Putamen (tissue), 1 donor: ENCODE measurements at places on chromosomes 13 and 19.
A peak's percentile ranks its signal among the peaks of the same experiment; 100 is the strongest.

- DNase-seq, result no peak
Observed at GRCh38 chr19:7766535-7766934, 3.5 kb downstream of the CLEC4M start.

- no peak for DNase-seq
Observed at GRCh38 chr13:55948175-55948574, 1192.5 kb upstream of the PRR20A start.

DNA sequence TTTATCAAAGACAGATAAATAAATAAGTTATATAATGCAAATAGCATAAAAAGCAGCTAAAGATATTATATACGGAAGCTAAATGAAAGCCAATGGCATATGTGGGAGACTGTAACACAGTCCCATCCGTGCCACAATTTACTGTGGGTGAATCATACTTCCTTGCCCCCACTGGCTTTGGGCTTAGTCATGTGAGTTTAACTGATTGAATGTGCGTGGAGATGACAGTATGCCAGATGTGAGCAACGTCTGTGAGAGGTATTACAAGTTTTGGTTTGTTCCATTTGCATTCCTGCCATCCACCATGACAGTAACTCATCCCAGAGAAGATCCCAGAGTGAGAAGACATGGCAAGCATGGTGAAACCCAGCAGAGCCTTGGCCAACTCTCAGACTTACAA, 340.0 kb downstream of the SUCLA2 start:
- no peak for DNase-seq

- DNase-seq, result no peak
Observed at GRCh38 chr13:70324519-70324918, 216.3 kb upstream of the KLHL1 start.

- DNase-seq, result no peak
Observed at GRCh38 chr19:10286803-10287737, at the start of gene ICAM4. Gene ICAM4 (plus strand): TSS chr19:10286955. CDS start chr19:10287013, 58 bp downstream.

- no peak for DNase-seq
Observed at GRCh38 chr19:49741210-49741844, 21.8 kb downstream of the TSKS start.

DNA sequence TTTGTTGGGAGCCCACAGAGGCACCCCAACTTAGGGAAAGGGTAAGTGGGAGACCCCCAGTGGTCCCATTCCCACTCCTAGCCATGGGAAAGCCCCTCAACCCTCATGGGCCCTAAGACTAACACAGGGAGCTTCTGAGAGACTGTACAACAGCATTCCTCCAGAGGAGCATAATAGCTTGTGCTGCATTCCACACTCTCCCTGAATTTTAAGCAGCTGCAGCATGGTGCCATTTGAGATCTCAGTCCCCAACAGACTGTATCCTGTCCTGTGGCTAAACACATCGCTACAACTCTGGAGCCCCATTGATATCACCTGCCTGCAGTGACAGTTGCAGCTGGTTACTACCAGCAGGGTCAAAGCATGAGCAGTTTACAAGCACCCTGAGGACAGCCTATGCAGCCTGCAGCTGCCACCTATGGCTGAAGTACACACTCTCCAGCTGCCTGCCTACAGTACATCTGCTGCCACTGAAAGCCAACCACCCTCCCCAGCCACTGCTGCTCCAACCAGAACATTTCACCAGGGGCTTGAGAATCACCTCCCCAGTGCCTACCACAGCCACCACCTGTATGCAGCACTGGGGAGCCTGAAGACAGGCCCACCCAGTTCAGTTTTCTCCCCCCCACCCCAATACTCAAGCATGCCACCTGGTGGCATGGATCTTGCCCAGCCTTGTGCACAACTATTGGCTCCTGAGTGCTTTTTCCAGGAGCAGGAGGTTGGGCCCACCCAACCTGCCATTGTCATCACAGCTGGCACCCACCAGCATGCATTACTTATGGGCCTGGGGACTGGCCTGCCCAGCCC, 557.3 kb downstream of the GPC5 start:
- no peak for DNase-seq

DNA sequence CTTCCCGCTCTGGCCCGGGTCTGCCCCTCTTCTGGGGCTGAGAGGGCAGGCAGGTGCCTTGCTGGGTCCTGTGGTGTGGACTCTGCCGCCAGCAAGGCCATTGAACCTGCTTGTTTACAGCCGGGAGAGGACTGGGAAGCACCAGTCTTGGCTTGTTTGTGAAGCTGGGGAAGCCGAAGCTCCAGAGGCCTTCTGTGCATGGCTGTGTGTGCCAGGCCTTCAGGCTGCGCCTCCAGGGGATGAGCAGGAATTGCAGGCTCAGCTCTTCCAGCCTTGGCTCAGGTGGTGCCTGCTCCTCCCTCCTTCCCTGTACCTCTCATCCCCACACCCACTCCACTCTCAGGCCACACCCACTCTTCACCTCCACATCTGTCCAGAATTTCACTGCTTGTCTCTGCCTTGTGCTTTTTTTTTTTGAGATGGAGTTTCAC, 17.5 kb downstream of the NDUFB7 start:
- DNase-seq, result no peak

DNA sequence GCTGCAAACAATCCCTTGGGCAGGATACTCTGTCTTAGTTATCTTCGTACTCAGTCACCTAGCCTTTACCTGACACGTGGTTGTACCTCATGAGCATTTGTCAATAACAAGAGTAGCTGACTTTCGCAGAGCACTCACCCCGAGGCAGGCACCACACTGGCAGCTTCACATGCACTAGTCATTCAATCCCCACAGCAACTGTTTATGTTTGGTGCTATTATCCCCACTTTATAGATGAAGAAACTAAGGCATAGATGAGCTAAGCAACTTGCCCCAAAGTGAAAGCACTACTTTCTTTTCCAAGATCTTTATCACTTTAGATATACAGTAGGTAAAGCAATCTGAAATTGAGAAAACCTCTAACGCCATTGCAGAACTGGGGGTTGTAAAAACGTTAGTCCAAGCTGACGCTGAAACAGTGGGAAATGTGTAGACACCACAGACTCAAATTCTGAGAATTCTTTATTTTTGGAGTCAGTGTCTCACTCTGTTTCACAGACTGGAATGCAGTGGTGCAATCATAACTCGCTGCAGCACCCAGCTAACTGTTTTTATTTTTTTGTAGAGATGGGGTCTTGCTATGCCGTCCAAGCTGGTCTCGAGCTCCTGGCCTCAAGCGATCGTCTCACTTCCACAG, 446.0 kb downstream of the FOXO1 start:
- DNase-seq, result no peak

- peak; percentile 53 for DNase-seq
Observed at GRCh38 chr13:32538143-32538620, 413 bp downstream of the N4BP2L2 start.

GRCh38 chr13:60152114-60152513, 11.6 kb downstream of the DIAPH3 start:
- DNase-seq, result no peak

DNA sequence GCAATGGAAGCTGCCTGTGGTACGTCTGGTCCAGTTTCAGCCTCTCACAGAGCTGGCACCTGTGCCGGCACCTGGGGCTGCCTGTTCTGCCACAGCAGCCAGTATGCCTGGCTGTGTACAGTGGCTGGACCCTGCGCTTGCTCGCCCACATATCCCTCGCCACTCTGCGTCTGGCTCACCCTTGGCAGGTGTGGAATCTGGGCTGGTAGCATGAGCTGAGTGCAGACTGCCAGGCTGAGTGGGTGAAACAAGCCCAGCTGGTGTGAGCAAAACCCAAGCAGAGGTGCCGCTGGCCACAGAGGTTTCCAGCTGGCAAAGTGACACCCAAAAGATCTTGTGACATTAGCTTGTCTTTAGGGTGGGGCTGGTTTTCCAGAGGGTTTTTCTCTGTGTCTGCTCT, 80.7 kb downstream of the ING1 start:
- DNase-seq, result no peak

GRCh38 chr19:48745208-48745995, 1.3 kb downstream of the IZUMO1 start:
- peak; percentile 82 for DNase-seq

DNA sequence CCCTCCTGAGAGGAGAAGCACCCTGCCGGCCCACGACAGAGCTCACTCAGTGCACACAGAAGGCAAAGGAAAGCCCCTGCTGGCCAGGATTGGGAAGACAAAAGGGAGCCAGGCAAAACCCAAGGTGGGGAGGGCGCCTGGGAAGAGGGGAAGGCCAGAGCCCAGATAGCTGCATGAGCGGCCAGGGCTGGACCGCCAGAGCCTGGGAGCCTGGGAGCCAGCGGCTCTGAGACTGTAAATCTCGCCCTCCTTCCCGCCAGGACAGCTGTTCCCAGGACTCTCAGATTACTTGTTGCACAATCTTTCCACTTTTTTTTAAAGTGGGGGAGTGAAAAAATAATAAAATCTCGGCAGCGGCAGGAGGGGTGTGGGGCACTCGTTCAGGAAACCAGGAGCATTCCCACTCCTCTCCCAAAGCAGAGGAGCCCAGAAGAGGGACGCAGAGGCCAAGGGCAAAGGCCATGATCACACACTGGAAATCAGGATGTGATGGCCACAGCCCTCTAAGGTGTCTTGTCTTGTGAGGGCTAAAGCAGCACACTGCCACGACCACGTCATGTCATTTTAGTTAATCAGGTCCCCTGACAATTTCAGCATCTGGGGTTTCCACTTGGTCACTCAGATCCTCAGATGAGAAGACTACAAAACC, 19.6 kb upstream of the EPHX3 start:
- DNase-seq, result peak; percentile 22

- DNase-seq, result no peak
Observed at GRCh38 chr13:91375116-91375729, 23.2 kb upstream of the GPC5 start.

DNA sequence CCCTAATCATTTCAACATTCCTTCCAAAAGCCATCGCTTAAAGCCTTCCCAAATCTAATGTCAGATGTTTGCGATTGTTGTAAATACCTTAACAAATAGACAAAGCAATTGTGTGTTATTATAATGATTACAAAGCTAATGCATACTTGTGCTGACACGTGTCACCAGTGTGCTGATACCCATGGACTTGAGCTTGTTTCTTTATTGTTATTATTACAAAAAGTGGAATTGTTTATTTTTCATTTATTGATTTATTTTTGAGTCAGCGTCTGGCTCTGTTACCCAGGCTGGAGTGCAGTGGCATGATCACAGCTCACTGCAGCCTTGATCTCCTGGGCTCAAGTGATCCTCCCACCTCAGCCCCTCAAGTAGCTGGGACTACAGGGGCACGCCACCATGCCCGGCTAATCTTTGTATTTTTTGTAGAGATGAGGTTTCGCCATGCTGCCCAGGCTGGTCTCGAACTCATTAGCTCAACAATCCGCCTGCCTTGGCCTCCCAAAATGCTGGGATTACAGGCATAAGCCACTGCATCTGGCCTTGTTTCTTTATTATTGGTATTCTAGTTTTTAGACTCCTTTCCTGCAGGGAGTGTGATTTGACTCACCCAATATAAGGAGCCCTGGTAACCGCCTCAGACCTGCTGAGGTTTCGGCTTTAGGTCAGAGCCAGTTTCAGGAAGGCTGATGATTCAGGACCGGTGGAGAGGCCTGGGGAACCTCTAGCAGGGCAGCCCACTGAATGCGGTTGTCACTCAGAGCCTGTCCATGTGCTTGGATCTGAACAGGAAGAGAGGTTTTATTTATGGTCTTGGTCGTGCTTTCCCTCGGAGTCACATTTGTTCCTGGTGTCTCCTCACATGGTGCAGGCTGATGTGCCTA, 2.1 kb upstream of the FBXO17 start:
- no peak for DNase-seq
